ENCODE measurements at places on chromosomes 1 and 21.
A peak's percentile ranks its signal among the peaks of the same experiment; 100 is the strongest.

- DNase-seq = no peak
Measured at GRCh38 chr1:158274797-158275196, 14.9 kb upstream of the CD1C start.

DNA sequence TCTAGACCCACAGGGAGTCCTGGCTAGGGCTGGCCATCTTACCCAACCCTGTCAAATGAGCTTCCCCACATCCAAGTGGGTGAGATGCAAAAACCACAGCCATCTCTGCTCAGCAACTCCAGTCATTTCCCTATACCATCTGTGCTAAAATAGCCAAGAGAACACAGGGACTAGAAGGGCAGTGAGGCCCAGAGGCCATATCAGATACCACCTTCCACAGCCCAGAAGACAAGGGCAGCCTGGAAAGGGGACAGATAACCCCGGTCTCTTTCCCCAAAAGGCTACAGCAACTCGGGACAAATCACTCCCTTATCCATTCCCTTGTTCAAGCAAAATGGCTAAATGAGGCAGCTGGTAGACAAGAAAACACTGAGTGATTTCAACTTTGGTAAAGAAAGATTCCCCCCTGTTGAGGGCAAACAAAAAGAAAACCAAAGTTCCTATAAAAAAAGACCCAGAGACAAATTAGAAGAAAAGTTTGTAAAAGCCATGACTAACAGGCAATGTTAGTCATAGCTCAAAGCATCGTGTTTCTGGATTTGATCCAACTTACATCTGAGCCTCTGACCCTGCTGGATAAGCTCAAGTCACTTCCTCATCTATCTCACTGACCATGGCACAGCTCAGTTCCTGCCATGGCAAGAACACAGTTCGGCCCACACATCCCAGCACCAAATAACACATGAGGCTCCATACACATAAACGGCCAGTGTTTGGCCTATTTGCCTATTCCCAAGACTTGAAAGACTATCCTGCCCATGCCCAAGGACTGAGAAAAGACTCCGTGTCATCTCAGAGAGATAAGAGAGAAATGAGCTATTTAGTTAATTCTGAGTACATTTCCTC, 3.1 kb downstream of the LAMB3 start:
- no peak for DNase-seq

- peak; percentile 68 for DNase-seq
Measured at GRCh38 chr1:222420633-222421032, 127.3 kb downstream of the HHIPL2 start.

- no peak for DNase-seq
Measured at GRCh38 chr1:119891386-119891785, 4.9 kb downstream of the ADAM30 start.

DNA sequence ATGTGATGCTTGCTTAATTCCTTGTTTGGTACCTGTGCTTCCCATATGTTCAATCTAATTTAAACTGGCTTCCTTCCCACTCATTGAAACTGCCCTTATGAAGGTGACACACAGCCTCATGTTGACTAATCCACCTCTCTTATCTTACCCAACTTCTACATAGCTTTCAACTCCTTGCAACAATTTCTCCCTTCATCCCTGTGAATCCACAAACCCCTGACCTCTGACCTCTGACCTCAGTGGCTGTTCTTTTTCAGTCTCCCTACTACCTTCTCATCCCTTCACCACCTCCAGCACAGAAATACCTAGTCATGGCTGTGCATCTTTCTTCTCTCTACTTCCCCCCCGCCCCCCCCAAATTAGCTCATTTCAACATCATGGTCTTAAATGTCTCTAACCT, 144.5 kb downstream of the TTLL7 start:
- no peak for DNase-seq

- DNase-seq = no peak
Measured at GRCh38 chr1:235147269-235147668, 13.8 kb downstream of the RBM34 start.

- DNase-seq = no peak
Measured at GRCh38 chr1:41101950-41102607, 80.6 kb upstream of the SLFNL1 start.

- DNase-seq = no peak
Measured at GRCh38 chr1:112769611-112770010, 54.5 kb upstream of the PPM1J start.

DNA sequence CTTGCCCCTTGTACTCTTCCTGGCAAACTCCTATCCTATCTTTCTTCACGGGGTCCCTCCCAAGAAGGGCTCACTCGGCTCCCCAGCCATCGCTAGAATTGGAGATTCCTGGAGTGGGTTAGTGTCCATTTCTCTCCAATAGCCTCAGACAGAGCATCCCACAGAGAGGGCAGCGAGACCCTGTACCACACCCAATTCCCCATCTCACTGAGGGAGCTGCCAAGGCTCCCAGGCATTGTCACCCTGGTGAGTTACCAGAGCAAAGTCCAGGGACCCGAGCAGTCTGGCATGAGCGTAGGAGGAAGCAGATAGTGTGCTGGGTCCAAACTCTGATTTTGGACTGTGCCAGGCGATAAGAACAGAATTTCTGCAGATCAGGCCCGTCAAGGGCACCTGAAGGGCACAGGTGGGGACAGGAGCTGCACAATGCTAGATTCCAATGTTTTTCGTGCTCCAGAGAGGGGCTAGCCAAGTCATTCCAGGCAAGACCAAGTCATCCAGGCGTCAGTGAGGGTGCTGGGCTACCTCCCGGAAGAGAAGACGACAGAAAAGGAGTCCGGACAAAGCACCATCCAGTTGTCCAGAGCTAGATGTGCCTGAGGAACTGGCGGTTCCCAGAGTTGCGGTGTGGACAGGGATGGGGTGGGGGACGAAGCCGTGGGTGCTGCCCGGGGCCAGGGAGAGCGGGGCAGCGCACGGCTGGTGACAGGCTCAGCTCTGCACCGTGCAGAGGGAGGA, 15.3 kb downstream of the AKR7A3 start:
- no peak for DNase-seq

DNA sequence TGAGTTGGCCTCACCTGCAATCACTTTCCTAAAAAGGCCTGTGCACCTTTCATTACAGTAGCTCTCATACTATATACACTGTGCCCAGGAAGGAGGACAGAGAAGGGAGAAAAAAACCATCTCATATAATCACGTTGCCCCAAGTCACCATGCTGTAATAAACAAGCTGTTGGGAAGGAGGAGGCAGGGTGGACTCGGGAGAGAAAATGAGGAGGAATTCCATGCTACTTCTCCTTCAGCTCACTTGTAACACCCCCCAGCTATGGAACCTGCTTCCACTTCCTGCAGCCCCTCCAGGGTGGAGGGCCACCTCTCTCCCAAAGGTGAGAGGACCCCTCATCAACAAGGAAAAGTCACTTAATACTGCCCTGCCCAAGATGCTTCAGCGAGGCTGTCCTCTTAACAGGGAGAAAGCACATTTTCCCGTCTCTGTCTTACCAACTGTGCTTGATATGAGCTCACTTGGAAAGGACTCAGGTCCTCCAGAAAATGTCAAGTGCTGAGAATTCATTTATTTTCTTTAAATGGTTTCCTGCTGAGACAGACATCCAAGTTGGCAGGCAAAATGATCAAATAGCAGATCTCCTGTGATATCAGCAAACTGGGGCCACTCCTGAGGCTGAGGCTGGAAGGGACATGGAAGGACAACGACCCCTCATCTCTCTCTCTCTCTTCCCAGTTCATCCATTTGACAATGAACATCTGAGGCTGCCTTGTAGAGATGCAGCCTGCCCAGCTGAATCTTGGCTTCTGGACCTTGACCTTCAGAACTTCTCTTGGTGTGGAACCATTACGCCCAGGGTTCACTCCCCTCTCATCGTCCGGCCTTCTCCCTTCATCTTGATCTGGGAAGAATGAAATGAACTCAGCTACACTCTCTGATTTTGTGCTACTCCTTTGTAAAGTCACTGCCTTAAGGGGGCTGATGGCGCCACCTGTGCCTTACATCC, 54.0 kb downstream of the CAPN9 start:
- no peak for DNase-seq

GRCh38 chr21:27772816-27773215, 805.9 kb upstream of the ADAMTS5 start:
- DNase-seq = no peak
